GM13976 (cell line): ENCODE measurements at places on chromosomes 6 and 20.

DNA sequence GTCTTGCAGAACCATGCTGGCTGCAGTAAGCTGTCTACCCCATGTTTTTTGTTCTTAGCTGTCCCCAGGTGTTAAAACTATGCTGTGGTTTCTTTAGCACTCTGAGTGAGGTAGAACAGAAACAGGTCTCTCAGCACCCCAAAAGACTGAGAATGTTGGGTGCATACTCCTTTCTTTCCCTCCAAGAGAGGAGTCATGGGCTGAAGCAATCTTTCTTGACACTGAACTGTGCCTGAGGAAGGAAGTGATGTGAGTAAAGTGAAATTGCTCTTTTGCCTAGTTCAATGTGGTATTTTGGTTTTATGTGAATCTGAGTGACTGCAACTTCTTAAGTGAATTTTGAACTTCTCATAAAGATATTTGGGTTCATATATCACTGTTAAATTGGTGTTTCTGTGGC is 138.0 kb upstream of the MCHR2 start:
- no peak for DNase-seq

DNA sequence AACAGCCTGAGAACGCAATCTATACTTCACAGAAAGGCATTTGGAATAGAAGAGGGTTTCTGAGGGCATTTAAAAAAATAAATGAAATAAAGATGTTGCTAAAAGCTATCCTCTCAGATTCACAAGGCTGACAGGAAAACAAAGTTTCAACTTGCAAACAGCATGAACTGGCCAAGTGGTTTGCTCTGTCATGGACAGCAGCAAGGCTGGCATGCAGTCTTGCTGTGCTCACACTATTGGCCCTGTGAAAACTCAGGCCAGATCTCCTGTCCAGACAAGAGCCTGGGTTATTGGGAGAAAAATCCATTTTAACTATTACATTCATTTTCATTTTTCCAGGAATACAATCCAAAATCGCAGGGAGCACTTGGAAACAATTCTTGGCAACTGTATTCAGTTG is 506.2 kb upstream of the SLC35B3 start:
- DNase-seq, result no peak

GRCh38 chr6:118509009-118509617 is 39.0 kb upstream of the PLN start:
- no peak for DNase-seq

DNA sequence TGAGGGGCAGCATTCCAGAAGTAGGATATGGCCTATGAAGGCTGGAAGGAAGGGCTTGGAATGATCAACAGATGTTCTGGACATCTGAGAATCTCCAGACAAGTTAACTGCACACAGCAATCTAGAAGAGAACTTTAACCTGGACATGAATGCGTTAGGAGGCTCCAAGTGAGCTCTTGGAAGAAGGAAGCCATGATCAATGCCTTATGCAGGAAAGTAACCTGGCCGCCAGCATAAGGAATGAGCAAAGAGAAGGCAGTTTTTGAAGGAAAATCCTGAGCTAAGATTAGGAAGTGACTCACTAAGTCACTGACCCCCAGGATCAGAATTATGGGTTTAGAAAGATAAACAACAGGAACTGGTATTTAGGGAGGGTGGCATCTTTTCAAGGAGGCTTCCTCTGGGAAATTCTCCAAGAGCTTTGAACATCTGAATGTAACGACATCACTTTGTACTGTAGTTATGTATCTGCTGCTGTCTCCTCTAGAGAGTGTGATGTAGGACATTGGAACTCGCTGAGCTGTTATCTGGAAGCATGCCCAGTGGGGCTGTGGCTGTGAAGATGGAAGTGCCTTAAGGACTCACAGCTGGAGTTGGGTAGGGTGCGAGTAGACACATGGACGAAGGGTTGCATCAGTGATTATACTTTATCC is 236.8 kb downstream of the PACRG start:
- no peak for DNase-seq

DNA sequence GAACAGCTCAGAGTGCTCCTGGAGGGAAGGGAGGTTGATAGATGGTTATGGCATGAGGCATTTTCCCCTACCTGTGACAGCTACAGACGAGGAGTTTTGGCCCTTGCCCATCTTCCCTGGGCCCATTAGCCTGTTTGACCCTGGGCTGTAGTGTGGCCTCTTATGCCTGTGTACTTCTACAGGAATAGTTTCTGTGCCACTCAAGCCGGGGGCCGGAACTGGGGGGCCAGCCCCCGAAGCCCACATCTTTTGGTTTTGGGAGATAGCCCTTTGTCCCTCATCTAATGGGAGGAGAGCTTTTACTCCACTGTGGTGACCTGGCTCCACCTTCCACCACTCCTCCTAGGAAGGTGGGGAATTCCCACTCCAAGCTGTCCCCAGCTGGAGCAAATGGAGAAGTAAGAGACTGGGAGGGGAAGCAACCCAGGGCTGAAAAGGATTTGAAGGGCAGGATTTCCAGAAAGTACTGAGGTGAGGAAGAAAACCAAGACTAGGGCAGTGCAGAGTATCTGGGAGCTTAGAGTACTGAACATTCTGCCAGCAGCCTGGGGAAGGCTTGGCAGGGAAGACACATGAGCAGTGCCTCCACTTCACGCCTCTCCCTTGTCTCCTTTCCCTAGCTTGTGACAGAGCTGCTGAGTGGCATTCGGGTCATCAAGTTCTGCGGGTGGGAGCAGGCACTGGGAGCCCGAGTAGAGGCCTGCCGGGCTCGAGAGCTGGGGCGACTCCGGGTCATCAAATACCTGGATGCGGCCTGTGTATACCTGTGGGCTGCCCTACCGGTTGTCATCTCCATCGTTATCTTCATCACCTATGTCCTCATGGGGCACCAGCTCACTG is 6.9 kb downstream of the ABCC10 start:
- DNase-seq, result no peak

GRCh38 chr6:170289951-170290295 is 955 bp downstream of the DLL1 start:
- DNase-seq, result no peak

DNA sequence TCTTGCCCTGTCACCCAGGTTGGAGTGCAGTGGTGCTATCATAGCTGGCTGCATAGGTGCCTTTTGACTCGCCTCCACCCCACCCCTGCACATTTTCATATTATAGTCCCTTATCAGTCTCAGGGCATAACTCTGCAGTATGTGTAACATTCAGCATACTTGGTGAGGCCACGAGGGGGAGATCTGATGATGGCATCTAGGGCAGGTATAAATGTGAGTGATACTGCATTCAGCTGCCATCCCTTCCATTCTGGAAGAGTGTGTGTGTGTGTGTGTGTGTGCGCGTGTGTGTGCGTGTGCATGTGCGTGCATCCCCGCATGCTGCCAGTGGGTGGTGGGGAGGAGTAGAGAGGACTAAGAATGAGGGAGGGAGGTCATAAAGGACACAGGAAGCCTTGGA is 81.4 kb downstream of the JARID2 start:
- peak; percentile 49 for DNase-seq

DNA sequence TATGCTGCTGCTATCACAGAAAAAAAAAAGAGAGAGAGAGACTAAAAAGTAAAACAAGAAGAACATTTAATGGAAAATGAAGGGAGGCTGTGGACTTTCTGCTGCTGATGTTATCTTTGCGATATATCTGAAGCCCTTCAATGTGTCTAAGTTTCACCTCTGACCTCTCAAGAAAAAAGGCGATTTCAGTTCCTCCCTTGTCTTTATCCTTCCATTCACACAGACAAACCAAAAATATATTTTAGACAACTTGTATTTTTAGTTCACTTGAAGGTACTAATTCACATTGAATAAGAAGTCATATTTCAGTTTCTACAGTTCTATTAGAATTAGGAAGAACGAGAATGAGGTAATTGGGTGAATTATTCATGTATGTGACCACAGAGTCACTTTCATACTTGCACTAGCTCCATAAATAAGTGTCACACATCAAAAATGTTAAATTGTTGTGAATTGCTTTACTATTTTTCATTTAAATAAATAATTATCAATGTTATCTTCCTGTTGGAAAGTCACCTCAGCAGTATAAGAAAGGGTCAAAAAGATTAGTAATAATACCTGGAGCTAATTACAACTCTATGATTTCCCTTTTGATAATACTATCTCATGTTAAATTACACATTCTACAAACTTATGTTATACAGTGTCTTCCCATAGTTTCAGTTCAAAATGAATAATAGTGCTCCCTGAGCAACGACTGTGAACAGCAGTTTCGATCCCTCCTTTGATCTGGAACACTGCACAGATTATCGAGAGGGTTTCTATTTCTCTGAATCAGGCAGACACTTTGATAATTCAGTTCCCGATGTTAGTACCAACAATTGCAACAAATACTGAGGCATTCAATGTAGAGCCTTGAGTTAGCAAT is 85.2 kb upstream of the PLCB4 start:
- DNase-seq, result no peak

DNA sequence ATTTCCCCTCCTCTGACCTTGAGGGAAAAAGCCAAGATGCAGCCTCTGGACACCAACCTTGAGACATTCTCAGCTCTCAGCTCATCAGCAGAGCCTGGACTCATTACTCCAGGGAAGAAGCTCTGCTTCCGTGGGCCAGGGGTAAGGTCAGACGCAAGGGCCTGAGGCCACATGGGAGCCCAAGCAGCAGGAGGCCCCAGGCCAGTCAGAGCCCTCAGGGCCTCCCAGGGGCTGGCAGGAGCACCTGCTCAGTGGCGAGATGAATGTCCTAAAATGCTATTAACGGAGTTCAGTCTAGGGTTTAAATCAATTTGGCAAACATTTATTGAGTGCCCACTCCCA is 208.6 kb downstream of the ERMARD start:
- DNase-seq, result no peak

DNA sequence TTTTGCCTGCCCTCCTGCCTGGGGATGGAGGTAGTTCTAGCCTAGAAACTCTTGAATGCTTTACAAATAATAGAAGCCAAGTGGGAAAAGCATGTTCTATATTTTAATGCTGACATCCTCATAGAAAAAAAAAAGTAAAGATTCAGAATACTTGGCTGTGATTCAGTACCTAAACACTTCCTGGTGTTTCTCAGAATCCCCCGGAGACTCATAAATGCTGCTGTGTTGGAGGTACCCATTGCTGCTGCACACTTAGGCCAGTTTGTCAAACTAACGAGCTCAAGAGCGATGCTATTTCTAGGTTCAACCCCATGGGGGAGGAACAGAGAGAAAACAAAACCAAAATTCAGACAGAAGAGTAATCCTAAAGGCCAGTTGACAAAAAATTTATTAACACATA is 38.8 kb upstream of the ZFP64 start:
- no peak for DNase-seq

DNA sequence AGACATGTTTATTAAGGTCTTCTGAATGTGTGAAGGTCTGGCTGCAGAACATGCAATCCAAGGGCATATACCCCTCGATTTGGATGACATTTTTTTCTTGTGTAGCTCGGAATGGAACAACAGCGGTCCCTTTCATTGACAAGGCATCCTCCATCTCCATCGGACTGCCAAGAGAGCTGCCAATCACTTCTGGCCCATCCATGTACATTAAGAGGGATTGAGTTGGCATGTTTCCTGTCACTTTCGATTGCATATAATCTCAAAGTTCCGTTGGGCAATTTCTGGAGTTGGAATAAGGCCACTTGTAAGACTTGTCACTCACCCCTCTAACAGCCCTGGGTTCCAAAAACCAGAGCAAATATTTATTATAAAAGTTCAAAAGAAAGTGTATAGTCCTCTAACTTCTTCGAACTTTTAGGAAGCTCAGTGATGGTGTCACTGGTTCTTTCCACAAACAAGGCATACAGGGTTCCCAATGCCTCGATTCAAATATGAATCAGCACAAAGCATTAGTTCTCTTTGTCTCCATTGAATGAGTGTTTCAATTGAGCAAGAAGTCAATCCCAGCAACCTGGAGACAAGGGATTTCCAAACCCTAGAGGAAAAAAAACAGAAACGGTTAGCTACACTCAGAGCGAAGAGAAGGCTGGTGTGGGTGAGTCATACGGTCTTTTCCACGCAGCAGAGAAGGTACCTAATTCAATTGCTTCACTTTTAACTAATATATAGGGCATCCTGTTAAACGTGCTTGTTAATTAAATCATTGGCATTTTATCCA is 10.9 kb downstream of the ZNF217 start:
- no peak for DNase-seq

GRCh38 chr20:18632196-18632789 is 44.4 kb downstream of the DTD1 start:
- DNase-seq, result peak; percentile 68

GRCh38 chr20:25082498-25082873 is 545 bp upstream of the VSX1 start:
- no peak for DNase-seq

- DNase-seq, result no peak
Measured at GRCh38 chr20:45589725-45590124, 10.6 kb upstream of the WFDC8 start.

GRCh38 chr6:136181861-136182260 is 68.2 kb downstream of the MTFR2 start:
- no peak for DNase-seq

DNA sequence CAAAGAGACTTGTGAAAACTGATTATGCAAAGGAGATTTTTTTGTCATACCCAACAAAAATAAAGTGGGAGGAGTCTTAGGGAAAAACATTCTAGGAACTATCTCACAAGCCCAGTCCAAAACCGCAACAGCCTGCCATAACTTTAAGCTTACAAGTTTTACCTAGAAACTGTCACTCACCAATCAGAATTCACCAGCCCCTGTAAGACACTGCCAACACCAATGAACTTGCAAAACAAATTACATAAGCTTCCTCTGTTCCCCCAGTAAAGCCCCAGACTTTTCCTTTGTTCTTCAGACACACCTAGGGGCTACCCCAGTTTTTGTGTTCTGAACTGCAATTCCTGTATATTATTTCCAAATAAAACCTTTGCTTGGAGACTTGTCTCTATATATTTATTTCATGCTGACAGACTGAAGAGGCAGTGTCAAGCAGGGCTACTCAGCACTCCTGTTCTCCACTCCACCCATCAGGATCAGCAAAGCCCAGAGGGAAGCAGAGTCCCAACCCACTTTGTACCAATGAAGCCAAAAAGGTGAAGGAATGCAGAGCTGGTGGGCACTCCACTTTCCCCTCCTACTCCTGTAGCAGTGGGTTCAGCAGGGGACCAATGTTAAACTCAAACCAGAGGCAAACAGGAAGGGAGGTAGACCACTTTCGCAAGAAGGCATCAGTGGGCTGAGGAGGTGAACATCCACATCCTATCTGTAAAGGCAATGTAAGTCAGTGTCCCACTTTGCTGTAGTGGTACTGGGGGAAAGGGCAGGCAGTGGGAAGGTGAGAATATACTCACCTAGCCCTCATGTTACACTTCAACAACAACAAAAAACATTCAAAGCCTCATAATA is 142.5 kb upstream of the RUNX2 start:
- DNase-seq, result no peak

GRCh38 chr6:157438611-157439111 is 57.7 kb downstream of the ZDHHC14 start:
- no peak for DNase-seq

DNA sequence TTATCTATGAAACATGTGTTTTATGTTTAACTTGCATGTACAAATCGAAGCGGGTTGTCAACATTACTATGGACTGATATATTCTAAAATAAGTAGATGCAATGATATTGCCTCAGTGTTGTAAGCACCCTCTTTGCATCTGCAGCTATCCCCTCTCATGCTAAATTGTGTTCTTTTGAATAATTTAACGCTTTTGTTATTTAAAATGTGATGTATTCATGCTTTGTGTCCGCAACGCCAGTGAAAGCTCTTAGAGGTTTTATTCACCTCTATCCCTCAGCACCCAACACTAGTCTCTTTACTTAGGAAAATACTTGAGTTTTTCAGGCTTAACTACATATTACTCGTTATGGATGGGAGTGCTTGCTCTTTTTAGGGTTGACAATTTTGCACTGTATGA is 173.7 kb upstream of the ID4 start:
- no peak for DNase-seq
